ENCODE measurements at places on chromosomes 4 and X.

DNA sequence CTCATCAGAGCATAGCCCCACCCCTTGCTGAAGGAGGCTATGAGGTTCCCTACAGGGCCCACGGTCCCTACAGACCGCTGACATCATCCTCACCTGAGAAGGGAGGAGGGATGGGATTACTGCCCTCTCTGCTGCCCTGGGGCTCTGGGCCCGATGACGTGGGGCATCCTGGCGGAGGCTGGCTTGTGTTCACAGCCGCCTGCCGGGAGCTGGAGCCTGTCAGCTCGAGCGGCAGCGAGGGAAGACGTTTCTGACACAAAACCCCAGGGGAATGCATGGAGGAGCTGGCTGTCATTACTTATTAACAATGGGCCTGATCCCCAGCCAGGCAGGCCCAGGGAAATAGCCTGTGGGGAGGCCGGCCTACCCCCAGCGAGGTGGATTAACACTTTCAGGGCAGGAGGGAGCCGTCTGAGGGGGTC, 106.6 kb upstream of the ATP6AP2 start:
- DNase-seq = no peak

- no peak for DNase-seq
Observed at GRCh38 chr4:82666970-82667665, 105.3 kb upstream of the TMEM150C start.

DNA sequence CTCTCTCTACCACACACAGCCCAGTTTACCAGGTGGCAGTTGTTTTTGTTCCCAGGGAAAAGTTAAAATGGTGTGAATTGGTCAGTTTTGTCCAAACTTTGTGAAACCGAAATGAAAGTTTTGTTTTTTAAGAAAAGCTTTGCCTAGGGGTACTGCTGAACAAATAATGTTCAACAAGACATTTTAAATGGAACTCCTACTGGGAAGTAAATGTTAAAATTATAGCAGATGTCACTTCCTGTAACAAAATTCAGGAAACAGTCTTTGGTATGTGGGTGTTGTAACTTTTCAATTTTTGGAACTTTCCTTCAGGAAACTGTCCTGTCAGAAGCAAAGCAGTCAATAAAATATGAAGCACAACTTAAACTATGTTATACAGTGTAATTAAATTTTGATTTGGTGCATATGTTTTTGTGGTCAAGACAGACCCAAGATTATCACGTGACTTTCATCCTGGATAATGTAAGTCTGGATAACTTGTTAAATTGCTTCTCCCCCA, 79.5 kb downstream of the AFF1 start:
- DNase-seq = no peak

DNA sequence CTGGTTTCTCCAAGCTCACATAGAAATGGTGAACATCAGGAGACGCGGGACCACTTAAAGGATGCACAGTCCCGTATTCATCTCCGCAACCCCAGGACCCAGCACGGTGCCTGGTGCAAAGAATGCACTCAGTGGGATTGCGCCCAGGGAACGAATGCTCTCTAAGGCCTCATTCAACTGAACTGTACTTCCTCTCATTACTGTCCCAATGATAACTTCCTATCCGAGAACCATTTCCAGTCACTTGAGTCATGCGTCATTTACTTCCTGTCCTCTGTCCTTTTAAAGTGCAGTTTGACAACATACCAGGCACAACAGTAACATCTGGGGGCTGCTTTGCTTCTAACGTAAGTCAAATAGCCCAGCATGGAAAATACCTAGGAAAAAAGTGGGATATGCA, 75.7 kb downstream of the RBM47 start:
- DNase-seq = no peak

GRCh38 chr4:148204171-148204570, 238.0 kb downstream of the NR3C2 start:
- DNase-seq = no peak

GRCh38 chr4:23041501-23041900, 348.8 kb downstream of the GBA3 start:
- DNase-seq = no peak

DNA sequence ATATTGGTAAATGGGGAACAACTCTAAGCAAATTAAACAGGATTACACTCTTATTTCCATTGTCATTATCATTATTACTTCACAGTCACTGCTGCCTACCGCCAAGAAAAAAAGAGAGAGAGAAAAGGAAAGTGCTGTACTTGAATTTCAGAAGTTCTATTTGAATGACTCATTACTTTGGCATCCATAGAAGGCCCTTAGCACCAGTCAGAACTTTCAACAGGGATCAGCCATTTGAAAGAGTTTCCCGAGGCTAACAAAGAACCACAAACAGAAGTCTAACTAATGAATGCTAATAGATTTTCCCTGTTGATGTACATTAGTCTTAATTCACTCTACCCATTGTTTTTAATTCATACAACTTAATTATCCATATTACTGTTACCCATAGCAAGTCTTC, 116.3 kb downstream of the SHROOM4 start:
- no peak for DNase-seq

DNA sequence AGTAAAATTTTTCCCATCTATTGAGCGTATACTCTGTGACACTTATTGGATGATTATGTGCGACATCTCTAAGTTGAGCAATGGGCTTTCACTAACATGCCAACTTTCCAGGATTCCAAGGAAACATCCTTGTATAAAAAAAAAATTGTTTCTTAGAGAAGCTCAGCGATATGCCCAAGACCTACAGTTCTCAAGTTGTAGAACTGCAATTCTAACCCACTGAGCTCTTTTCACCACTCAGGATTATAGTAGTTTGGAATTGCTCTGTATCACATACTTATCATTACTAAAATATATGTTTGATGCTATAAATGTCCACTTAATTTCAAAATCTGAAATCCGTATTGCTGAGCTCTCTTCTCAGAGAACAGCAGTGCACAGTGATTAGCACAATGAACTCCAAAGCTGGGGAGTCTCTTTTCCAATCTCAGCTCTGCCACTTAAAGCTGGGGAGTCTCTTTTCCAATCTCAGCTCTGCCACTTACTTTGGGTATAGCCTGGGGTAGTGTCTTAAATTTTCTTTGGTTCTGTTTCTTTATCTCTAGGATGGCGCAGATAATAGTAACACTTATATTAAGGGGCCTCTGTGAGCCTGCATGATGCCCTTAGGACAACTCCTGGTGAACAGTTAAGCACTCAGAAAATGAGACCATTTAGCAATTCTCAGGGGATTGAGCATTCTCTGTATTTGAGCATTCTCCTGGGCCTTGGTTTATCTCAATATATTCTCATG, 1722.2 kb upstream of the AGA start:
- no peak for DNase-seq

DNA sequence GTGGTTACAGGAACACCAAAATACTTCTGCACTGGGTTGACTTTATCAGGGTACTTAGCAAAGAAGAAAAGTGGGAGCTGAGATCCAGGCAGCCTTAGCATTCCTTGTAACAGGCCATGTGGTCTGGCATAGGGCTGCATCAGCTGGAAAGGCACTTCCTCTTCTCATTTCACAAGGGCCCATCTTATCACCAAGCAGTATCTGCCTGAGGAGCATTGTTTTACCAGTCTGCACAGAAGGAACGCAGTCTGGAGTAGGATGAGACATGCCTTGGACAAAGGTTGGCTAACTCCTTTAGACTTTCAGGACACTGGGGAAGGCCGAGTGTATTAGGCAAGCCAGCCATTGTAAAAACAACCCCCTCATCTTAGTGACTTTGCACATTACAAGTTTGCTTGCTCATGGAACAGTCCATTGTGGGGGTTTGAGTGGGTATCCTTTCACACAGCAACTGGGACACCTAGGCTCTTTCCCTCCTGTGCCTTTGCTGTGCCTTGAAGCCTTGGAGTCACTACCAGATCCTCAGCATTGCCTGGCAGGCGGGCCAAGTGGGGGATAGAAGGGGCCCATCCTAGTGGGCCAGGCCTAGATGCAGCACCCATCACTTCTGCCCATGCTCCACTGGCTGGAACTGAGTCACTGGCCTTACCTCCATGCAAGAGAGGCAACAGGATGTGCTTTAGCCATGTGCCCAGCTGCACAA, 4.6 kb downstream of the SUV39H1 start:
- DNase-seq = no peak

DNA sequence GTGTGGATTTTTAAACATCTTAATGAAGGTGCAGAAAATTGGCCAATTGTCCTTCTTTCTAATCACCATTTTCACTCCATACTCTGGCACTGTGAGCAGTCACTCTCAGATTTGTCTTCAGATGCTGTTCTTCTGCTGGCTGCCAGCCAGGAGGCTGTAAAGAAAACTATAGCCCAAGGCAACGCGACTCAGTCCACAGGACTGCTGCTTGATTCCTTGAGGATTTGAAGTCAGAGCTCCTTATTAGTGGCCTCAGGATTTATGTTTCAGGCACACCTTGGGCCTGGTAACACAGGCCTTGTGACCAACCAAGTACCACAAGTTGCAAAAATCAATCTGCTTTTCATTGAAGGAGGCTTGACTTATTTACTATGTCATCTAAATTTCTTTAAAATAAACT, 342.6 kb downstream of the GPM6A start:
- DNase-seq = no peak

- DNase-seq = no peak
Observed at GRCh38 chrX:112774651-112775293, 65.9 kb downstream of the AMOT start.

GRCh38 chr4:64250061-64250460, 159.2 kb downstream of the TECRL start:
- DNase-seq = no peak

GRCh38 chr4:72394012-72394663, 174.9 kb downstream of the ADAMTS3 start:
- no peak for DNase-seq

GRCh38 chr4:16120720-16121119, 36.9 kb upstream of the PROM1 start:
- DNase-seq = peak; percentile 47

DNA sequence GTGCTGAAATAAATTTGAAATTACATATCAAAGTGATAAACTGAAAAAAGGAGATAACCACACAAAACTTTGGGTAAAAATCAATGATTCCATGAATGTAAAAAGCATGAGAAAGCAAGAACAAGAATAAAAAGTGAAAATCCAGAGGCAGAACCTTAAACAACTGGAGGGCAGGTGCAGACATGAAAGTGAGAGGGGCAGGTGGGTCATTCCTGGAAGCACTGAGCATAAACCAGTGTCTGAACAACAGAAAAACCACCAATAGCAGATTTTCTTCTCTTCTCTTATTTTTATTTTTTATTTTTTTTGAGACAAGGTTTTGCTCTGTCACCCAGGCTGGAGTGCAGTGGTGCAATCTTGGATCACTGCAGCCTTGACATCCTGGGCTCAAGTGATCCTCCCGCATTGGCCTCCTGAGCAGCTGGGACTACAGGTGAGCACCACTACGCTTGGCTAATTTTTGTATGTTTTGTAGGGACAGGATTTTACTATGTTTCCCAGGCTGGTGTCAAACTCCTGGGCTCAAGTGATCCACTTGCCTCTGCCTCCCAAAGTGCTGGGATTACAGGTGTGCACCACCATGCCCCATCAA, 46.8 kb upstream of the GPR78 start:
- DNase-seq = no peak

DNA sequence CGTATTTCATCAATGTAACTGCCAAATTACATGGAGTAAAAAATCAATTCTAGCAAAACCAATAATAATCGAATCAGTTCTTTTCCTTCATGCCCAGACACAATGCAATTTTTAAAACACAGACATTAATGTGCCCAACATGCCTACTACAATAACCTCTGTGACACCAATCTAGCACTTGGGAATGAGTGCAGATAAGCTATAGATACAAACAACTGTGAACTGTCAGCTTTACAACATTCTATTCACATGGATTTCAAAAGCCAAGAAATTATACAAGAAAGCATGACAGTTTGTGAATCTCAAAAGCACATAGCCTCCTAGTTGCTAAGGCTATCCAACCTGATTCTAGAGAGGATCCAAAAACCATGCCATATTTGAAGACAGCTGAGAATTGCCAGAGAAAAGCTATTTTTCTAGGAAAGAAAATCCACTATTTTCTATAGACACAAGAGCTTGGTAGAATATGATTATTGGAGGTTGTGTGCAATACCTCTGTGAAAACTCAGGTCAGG, 80.6 kb downstream of the COMMD8 start:
- DNase-seq = no peak

DNA sequence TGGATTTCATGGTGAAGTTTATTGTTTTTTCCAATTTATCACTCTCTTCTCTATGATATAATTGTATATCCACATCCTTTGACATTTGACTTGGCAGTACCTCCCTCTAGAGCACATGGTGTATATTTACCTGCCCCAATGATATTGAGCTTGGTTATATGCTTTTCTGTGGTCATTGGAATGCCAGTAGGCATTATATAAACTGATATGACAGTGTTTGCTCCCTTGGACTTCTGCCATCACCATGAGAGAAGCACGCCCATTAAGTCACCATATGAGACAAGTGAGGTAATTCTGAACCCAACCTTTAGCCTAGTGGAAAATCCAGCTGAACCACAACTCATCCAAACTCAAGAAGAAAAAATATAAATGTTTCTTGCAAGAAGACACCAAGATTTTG, 2761.5 kb downstream of the ARAP2 start:
- DNase-seq = no peak

- no peak for DNase-seq
Observed at GRCh38 chrX:19760841-19761512, 126.4 kb downstream of the SH3KBP1 start.

DNA sequence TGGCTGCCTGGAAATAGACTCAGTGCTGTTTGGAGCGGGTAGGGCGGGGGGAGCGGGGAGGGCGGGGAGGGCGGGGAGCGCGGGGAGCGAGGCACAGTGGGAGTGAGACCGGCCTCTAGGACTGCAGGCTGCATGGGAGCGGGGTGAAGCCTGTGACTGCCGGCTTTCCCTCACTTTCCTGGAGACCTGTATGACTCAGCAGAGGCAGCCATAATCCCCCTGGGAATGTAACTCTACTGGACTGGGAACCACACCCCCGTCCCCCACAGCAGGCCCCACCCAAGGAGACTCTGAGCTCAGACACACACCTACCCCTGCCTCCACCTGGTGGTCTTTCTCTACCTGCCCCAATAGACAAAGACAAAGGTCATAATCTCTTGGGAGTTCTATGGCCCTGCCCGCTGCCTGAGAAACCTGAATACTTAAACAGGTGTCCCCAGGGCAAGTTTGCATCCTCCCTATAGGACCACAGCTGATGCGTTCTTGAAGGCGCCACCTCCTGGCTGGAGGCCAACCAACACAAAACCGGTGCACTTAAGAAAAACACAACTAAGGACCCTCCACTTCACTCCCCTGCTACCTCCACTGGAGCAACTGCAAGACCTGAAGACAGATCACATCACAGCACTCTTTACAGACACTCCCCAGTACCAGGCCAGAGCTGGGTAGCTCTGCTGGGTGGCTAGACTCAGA, 18.0 kb downstream of the HDAC8 start:
- no peak for DNase-seq

- DNase-seq = peak; percentile 71
Observed at GRCh38 chrX:48761674-48762471, at the start of gene GLOD5. TSS of gene GLOD5 (plus strand) at chrX:48761747. CDS start at chrX:48761791, 44 bp downstream.

GRCh38 chr4:120709991-120710390, 212.5 kb downstream of the PRDM5 start:
- no peak for DNase-seq

GRCh38 chr4:108170631-108171338, 2.1 kb upstream of the LEF1 start:
- no peak for DNase-seq
